ENCODE measurements at places on chromosomes 1 and 21.

- ATAC-seq = no peak
Measured at GRCh38 chr1:55378582-55378981, 163.4 kb upstream of the USP24 start.

- no peak for ATAC-seq
Measured at GRCh38 chr1:182438326-182438725, 11.6 kb upstream of the RGSL1 start.

- peak; percentile 1 for ATAC-seq
Measured at GRCh38 chr1:200670242-200671118, 773 bp upstream of the DDX59 start.

DNA sequence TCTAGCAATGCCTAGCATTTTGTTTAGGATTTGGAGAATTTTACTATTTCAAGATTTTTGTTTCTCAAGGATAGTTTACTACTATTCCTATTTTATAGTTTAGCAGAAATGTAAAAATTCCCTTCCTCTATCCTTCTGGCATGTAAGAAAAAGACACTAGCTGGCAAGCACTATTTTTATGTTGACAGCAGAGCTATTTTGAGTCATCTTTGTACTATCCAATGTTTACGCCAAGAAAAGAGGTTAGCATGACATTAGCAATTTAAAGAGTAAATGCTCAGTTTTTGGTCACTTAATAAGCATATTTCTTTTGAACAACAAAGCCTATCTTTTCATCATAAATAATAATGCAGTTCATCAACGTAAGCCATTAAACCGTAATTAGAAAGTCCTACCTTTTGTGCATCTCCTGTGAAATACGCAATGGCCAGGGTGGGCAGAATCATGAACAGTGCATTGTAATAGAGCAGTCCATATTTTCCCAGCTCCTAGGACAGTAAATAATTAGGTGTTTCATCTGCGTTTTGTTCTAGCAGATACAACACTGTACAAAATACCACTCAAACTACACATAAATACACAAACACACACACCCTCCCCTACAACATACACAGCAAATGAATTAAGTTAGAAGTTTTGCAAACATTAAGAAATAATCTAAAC, 12.0 kb downstream of the SLC35D1 start:
- no peak for ATAC-seq

DNA sequence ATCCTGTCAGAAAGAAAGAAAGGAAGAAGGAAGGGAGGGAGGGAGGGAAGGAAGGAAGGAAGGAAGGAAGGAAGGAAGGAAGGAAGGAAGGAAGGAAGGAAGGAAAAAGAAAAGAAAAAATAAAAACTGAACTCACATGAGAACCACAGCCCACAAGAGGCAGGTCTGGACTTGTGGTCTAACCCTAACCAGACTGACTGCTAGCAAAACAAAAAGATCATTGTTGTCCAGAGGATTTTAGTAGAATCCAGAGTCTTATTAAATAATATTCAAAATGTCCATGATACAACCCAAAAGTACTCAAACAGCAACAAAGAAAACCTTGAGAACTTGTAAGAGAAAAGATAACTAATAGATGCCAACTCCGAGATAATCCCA, 4.7 kb upstream of the ITGB2 start:
- no peak for ATAC-seq

GRCh38 chr1:195005338-195005737, 1602.9 kb downstream of the KCNT2 start:
- no peak for ATAC-seq

GRCh38 chr1:222940095-222940494, 125.3 kb downstream of the DISP1 start:
- no peak for ATAC-seq

- ATAC-seq = peak; percentile 99
Measured at GRCh38 chr1:28144203-28145135, 32.0 kb downstream of the PTAFR start.

DNA sequence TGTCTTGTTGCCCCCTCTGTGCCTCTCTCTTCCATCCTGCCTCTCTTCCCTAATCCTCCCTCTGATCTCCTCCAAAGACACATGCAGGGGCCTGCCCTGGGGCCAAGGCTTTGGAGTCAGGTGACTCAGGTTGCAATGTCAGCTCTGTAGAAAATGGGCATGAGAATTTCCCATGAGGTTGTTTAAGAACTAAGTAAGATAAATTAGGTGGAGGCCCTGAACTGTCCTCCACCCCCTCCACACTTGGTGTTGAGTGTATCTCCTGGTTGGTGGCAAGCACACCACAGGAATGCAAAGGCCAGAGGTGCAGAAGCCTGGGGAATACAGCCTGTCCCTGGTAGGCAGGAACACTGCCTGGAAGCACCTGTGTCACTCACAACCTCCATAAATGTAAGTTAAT, 63.9 kb upstream of the GRIK3 start:
- no peak for ATAC-seq

GRCh38 chr1:215710036-215710898, 143.2 kb downstream of the KCTD3 start:
- ATAC-seq = no peak

GRCh38 chr21:39137248-39138178, 45.7 kb downstream of the PSMG1 start:
- ATAC-seq = no peak

GRCh38 chr1:191889623-191890003, 268.6 kb upstream of the RGS18 start:
- no peak for ATAC-seq
